Natural killer cell (primary cell): ENCODE measurements at places on chromosomes 4 and X. TPM values are rescaled to one million over a fixed set of nuclear protein-coding genes. Genes with fewer than 3 reads are reported as not detected.

GRCh38 chr4:18390655-18391353 is 369.2 kb upstream of the LCORL start:
- DNase-seq, result no peak

- no peak for DNase-seq
Observed at GRCh38 chr4:37139987-37140386, 104.6 kb upstream of the NWD2 start.

GRCh38 chr4:184216515-184216914 is 1.2 kb downstream of the ENPP6 start:
- DNase-seq, result no peak

DNA sequence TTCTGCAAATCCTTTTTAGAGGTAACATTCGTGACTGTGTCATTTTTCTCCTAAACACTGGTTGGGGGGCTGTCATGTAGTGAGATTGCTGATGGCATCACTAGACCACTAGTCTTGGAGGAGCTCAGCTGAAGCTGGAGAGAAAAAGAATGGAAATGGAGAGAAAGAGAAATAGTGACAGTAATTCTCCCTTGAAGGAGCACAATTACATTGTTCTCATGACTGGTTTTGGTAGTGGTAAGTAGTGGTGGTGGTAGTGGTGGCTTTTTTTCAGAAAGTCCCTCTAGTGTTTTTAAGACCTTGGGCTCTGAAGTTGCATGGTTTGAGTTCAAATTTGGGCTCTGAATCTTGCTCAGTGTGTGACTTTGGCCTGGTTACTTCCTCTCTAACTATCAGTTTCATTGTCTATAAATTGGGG is 99.8 kb downstream of the LARP7 start:
- no peak for DNase-seq

DNA sequence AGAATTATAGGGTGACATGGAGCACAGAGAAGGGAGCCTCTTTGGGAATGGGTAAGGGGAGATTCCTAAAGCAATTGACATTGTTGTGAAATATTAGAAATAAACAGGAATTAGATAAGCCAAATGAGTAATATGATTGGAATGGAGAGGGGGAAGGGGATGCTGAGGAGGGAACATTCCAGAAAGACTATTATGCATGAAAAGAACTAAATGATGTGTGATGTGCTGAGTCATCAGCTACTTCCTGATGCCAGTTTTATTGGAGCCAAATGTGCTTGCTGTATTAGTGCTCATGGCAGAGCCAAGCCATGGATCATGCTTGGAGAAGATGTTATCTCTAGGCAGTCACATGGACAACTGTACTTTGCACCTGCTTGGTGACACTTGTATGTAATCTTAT is 189.0 kb upstream of the HCCS start:
- no peak for DNase-seq

Gene XAGE1B
- total RNA-seq, result not detected
